Kidney (tissue), 22 donors: ENCODE measurements at places on chromosomes 6 and 20. TPM values are rescaled to one million over a fixed set of nuclear protein-coding genes. Genes with fewer than 3 reads are reported as not detected.

- no peak for DNase-seq
Measured at GRCh38 chr6:117629119-117629660, 26.9 kb upstream of the GOPC start.

- no peak for DNase-seq
Measured at GRCh38 chr6:146361128-146361924, 182.3 kb upstream of the RAB32 start.

BMP6 gene
- polyA plus RNA-seq = 5.0 TPM

DNA sequence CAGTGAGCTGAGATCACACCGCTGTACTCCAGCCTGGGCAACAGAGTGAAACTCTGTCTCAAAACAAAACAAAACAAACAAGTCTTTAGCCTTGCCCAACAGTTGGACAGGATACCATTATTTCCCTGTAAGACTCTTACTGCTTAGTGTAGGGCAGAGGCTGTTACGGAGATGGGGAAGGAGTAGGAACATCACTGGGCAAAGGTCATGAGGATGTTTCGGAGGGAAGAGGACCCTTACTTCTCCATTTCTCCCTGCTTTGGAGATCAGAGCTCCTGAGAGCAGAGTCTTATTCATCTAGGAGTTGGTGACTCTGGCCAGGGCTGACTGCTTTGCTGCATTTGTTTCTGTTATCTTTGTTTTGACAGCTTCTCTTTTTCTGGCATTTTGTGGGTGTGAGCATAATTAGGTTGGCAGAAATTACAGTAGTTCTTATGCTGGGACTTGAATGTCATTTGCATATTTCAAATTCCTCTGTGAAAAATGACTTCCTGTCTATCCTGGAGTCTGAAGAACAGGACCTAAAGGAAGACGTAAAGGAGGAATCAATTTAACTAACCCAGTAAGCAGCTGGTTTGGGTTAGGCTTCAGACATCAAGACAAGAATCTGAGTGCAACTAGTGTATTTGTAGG is 89.0 kb downstream of the CDS2 start:
- no peak for DNase-seq

GRCh38 chr20:41395667-41396664 is 29.3 kb upstream of the EMILIN3 start:
- DNase-seq = no peak

DNA sequence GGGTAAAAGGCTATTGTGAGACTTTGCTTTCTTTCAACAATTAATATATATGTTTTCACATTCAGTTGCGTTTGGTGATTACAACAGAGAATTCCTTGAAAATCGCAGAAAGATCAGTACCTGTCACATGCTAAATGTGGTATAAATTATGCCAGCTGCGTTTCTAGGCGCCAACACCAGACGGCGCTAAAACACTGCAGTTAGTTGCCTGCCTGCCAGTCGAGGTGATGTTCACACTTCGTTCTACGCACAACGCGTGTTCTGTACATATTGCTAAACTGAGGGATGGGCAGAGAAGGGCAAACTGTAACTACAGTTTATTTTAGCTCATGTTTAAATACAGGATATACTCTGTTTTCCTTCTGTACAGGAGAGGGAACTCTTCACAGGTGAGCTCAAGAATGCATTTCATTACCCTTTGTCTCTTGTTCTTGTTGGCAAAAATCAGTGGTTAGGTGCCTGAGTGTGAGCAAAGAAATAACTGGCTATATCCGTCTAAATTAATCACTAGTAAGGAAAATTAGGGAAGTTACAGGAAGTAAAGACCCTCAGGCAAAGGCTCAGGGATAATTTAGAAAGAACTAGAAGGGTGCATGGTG is 100.1 kb upstream of the RGS17 start:
- DNase-seq = peak; percentile 59

C20orf202 gene
- polyA plus RNA-seq = 0.73 TPM

CGA gene
- polyA plus RNA-seq = 2.8 TPM

PPARD gene
- 13.2 TPM for polyA plus RNA-seq

- peak; percentile 68 for DNase-seq
Measured at GRCh38 chr20:57396984-57397692, 5.9 kb downstream of the RBM38 start.

GRCh38 chr20:34269996-34270627 is 28.9 kb downstream of the ASIP start:
- no peak for DNase-seq

CRISP3 gene
- not detected for polyA plus RNA-seq

TBC1D22B gene
- 9.7 TPM for polyA plus RNA-seq

DNA sequence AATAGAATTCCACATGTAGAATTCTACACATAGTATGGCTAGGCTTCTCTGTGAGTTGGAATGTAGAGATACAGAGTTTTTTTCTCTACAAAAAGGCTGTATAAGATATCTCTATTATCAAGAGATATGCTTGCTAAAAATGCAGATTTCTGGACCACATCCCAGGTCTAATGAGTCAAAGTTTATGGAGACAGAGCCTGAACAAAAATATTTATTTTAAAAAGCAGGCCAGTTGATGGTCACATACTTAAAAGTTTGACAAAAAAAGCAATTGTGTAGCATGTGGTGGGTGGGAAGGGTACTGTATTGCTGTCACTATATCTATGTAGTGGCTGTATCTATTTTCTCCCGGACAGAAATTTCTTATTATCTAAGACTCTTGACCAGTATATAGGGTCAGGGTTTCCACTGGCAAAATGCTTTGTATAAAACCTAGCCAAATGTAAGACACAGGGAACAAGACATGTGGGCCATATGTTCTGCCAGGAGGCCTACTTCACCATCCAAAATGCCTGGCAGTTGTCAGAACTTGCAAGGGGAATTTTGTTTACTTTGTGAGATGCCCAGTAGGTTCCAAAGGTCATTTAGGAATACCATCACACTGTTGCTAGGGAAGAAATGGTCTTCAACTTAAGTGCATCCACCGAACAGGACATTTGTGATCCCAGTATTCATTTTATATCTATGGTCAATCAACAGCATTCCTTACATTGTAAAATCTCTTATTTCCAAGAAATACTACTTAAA is 60.6 kb downstream of the SHPRH start:
- DNase-seq = no peak

RALY gene
- 138 TPM for polyA plus RNA-seq

DNA sequence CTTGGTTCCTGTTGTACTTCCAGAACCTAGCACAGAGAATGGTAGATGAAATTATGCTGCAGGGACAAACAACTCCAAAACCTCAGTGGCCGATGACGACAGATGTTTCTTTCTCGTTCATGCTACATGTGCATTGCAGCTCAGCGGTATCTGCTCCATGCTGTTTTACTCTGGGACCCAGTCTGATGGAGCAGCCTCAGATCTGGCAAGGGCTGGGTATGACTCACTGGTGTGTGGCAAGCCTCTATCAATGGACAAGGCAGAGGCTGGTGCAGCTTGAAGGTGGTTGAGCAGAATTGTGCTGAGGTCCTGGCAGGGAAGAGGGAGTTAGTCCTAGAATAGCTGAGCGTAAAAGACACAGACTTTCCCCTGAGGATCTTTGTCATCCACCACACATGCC is 10.3 kb upstream of the BLCAP start:
- DNase-seq = no peak

DNA sequence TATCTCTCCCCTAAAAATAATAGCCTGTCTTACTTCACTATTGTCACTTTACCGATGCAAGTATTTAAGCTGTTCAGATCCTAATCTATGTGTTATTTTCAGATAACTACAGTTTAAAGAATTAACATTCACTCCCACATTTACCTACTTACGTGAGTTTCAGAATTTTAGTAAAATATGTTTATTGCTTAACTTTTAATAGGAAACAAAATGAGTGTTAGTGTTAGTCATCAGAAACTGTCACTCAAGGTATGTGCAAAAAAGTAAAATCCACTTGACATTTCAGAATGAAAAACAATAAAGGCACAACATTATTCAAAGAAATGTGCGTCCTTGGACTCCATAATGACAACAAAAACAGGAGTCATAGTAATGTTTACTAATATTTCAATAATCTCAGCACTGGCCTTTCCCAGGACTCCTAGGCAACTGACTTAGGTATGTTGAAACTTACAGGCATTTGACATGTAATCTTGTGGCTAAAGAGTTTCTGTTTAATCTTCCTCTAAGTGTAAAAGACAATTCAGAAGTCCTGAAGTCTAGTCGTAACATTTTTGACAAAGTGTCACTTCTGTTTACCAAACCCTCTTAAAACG is 4.5 kb downstream of the ATXN1 start:
- no peak for DNase-seq

GRCh38 chr6:155442562-155442961 is 13.1 kb downstream of the NOX3 start:
- no peak for DNase-seq

BTBD9 gene
- polyA plus RNA-seq = 4.2 TPM

RBBP8NL gene
- 1.5 TPM for polyA plus RNA-seq

TRIM31 gene
- polyA plus RNA-seq = 0.26 TPM

DNA sequence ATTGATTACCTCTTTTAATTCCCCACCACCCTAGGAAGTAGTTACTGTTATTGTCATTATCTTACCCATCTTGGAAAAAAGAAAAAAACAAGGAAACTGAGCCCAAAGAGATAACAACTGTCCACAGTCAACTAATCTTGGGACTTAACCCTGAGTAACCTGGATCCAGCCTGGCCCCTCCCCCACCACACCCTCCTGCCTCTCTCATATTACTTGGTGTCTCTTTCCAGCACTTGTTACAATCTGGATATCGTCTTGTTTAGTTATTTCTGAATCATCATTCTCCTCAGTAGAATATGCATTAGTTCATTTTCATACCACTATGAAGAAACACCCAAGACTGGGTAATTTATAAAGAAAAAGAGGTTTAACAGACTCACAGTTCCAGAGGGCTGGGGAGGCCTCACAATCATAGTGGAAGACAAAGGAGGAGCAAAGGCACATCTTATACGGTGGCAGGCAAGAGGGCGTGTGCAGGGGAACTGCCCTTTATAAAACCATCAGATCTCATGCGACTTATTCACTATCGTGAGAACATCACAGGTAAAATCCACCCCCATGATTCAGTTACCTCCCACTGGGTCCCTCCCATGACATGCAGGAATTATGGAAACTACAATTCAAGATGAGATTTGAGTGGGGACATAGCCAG is 60.3 kb downstream of the LY86 start:
- no peak for DNase-seq

DNA sequence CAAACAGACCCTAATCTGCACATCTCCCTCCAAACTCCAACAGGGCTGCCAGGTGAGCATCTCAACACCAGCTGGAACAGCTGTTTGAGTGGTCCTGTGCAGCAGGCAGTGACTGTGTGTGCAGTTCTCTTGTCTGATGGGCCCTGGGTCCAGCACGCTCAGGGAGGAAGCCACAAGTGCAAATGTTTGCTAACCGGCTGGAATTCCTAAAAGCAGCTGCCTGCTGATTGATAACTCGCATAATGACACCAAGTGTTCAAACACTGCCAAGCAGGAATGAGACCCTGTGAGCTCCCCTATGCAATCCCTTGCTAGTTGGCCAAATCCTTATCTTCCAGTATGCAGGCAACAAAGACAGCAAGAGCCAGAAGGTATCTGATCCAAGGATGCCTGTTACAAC is 650.6 kb downstream of the CBLN4 start:
- DNase-seq = peak; percentile 8

- no peak for DNase-seq
Measured at GRCh38 chr20:62922451-62922921, 3.8 kb downstream of the DIDO1 start.

DNA sequence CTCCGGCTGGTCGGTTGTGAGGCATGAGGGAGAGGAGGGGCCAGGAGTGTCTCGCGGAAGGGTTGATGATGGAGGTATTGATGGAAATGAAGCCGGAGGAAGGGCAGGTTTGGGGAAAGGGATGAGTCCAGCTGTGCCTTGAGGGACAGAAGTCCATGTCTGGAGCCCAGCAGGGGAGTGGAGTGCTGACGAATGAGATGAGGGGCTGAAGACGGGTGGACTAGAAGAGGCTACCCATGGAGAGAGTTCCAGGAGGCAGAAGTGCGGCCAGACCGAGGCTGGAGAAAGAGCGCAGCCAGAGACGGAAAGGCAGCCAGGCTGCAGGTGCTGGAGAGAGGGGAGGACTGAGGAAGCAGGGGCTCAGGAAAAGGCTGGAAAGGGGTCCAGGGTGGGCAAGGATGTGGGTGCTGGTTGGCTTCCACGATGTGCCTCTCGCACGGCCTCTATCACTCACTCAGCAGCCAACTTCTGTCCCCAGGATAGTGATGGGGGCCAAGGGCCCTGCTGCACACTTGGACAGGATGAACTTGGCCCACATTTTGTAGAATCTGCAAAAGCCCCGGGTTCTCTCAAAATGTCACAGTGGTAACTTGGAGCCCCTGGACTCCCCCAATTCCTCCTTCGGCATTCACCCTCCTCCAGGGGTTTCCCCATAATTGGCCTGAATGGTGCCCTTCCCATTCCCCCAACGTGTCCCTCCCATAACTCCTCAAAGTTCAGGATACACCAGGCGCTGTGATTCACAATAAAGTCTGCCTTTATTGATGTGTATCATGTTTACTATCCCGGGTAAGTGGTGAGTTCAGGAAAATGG is 627 bp upstream of the EIF6 start:
- no peak for DNase-seq

PTGIS gene
- 3.1 TPM for polyA plus RNA-seq

ZSCAN23 gene
- polyA plus RNA-seq = 0.49 TPM

GRCh38 chr20:30500829-30501440 is 756.5 kb upstream of the DEFB115 start:
- no peak for DNase-seq

GRCh38 chr6:151400473-151400872 is 9.1 kb upstream of the ZBTB2 start:
- no peak for DNase-seq

DNA sequence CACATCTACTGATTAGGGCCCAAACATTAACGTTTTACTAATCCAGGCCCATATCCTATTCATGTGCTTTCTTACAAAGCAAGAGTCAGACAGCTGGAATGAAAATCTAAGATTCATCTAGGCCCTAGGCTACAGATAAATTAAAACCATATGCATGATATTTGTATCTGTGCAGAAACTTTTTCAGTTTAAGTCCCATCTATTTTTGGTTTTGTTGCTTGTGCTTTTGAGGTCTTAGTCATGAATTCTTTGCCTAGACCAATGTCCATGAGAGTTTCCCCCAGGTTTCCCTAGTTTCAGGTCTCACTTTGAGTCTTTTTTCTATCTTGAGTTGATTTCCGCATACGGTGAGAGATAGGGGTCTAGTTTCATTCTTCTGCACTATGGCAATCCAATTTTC is 20.2 kb downstream of the ADNP start:
- DNase-seq = no peak

- no peak for DNase-seq
Measured at GRCh38 chr6:8888468-8888867, 453.1 kb upstream of the SLC35B3 start.

- DNase-seq = no peak
Measured at GRCh38 chr6:98516206-98516605, 318.2 kb upstream of the POU3F2 start.

GRCh38 chr20:44095831-44096230 is 91.2 kb downstream of the JPH2 start:
- DNase-seq = no peak

- no peak for DNase-seq
Measured at GRCh38 chr6:129592516-129593232, 117.3 kb downstream of the ARHGAP18 start.

GNMT gene
- polyA plus RNA-seq = 1.9 TPM

ZNF831 gene
- polyA plus RNA-seq = 0.04 TPM

DNA sequence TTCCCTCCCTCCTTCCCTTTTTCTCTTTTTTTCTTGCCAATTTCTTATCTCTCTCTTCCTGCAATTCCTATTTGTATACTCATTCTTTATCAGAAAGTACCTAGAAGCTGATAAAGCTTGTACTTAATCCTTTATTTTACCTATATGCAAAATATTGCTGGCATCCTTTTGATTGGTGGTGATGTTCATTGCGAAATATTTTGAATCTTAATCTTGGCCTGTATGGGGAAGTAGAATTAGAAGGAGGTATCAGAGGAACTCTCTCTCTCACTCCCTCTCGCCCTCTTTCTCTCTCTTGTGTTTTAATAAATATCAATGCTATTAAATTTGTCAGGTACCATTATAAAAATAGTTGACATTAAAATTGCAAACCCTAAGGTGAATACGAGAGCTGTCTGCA is 52.8 kb downstream of the UST start:
- DNase-seq = no peak
